ENCODE measurements at places on chromosomes 13 and 19.

DNA sequence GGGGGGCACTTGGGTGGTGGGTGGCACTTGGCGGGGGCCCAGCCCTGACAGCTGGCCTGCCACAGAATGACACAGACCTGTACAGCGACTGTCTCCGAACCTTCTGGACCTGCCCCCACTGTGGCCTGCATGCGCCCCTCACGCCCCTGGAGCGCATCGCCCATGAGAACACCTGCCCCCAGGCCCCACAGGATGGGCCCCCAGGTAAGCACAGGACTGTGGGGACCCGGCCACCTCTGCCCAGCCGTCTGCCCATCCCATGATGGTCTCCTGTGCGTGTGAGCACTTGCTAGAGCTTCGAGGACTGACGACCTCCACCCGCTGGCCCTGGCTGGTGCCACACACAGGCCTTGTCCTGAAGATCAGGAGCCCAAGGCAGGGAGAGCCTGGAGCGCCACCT is 32.0 kb downstream of the DHX34 start:
- no peak for DNase-seq

DNA sequence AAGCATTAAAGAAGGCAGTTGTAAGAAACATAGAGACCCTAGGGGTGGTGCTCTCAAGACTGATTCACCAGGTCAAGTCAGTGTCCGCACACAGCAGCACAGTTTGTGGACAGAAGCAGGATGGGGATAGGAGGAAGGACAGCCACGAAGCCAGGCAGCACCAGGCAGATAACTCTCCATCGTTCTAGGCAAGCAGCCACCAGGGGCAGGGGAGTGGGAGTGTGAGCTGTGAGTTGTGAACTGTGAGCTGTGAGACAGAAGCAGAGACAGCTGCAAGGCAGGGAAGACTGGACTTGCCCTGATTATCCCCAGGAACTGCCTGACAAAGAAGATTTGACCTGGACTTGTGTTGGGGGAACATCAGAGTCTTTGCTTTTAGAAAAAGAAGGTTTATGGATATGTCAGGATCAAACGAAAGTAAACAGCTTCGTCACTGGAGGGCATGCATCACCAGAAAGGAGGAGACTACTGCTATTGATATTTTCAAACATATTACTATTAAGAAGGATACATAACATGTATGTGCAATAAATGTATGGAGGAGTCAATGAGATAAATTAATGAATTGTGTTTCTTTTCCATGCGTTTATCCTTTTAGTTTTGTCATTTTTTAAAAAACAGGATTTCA is 286.1 kb downstream of the IRS2 start:
- no peak for DNase-seq

- no peak for DNase-seq
These were observed at the start of gene ZFP28 for GRCh38 chr19:56538761-56539263. Gene ZFP28, plus strand, starts transcription at chr19:56538948. Its CDS starts 71 bp downstream, at chr19:56539019.

- DNase-seq: no peak
These were observed 65.4 kb downstream of the TUBGCP3 start for GRCh38 chr13:112522578-112522977.

GRCh38 chr19:16106121-16106520 is 5.6 kb upstream of the RAB8A start:
- DNase-seq: no peak

DNA sequence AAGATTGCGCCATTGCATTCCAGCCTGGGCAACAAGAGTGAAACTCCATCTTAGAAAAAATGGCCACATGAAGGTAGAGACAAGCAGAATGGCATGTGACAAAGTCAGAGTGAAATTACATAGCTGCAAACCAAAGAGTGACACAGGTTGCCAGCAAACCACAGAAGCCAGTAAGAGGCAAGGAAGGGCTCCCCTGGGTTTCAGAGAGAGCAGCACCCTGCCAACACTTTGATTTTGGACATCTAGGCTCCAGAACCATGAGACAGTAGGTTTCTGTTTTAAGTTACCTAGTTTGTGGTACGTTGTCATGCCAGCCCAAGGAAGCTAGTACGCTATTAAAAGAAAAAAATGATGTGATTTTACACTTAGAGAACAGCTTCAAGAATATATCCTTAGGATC is 1.9 kb downstream of the NLRP4 start:
- DNase-seq: no peak

DNA sequence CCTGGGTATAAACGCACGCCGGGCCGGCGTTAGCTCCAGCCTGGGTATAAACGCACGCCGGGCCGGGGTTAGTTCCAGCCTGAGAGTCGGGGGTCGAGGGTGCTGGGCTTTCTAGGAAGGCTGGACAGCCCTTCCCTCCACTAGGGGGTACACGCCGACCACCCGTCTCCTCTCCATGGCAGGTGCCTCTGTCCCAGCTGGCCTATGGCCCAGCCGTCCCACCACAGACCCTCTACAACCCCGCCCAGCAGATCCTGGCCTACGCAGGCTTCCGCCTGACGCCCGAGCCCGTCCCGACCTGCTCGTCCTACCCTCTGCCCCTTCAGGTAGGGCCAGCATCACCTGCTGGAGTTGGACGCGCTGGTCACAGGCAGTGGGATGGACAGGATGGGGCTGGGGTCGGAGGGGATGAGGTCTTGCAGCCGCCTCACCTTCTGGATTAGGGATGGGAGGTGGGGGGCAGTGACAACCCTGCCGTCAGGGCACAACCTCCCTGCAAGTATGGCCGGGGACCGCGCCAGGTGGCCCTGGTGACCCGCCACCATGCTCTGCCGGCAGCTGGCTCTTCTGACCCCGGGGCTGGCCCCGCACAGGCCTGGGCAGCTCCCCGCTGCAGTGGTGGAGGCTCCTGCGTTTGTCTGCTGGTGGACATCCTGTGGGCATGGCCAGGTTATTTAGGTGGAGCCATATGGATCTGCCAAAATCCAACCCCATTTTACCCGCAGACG is 45.8 kb downstream of the TMEM255B start:
- no peak for DNase-seq

GRCh38 chr13:84525865-84526264 is 643.6 kb upstream of the SLITRK1 start:
- DNase-seq: no peak

GRCh38 chr19:30227012-30227621 is 145.1 kb upstream of the ZNF536 start:
- no peak for DNase-seq

GRCh38 chr19:14449321-14449720 is 16.2 kb downstream of the PKN1 start:
- DNase-seq: no peak

- DNase-seq: no peak
These were observed 7.7 kb downstream of the DOCK6 start for GRCh38 chr19:11254666-11255065.

- DNase-seq: no peak
These were observed 10.1 kb upstream of the SLC25A42 start for GRCh38 chr19:19053508-19054314.

- DNase-seq: no peak
These were observed 840.2 kb downstream of the UQCRFS1 start for GRCh38 chr19:28372576-28373247.

GRCh38 chr13:84445776-84446175 is 563.5 kb upstream of the SLITRK1 start:
- DNase-seq: no peak

DNA sequence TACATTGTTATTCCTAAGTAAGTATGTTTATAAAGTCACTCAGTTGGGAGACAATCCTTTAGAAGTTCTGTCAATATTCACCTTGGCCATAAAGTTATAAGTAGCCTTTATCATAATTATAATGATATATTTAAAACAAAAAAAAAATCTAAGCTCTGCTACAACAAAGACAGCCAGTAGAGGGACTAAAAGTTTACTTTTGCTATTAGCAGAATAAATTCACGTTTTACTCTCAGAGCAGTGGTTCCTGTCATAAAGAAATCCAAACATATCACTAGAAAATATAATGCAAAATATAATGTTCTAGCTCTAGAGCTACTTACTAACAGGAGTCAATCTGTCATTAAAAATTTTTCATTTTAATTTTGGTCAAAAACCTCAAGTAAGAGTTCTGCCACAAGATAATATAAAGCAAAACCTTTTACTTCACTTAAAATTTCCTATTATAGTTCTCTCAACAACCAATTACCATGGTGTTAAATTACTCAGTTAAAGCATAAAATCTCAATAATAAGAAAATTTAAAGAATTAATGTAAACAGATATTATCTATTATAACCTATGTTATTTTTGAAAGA is 17.7 kb downstream of the INTS6 start:
- no peak for DNase-seq

DNA sequence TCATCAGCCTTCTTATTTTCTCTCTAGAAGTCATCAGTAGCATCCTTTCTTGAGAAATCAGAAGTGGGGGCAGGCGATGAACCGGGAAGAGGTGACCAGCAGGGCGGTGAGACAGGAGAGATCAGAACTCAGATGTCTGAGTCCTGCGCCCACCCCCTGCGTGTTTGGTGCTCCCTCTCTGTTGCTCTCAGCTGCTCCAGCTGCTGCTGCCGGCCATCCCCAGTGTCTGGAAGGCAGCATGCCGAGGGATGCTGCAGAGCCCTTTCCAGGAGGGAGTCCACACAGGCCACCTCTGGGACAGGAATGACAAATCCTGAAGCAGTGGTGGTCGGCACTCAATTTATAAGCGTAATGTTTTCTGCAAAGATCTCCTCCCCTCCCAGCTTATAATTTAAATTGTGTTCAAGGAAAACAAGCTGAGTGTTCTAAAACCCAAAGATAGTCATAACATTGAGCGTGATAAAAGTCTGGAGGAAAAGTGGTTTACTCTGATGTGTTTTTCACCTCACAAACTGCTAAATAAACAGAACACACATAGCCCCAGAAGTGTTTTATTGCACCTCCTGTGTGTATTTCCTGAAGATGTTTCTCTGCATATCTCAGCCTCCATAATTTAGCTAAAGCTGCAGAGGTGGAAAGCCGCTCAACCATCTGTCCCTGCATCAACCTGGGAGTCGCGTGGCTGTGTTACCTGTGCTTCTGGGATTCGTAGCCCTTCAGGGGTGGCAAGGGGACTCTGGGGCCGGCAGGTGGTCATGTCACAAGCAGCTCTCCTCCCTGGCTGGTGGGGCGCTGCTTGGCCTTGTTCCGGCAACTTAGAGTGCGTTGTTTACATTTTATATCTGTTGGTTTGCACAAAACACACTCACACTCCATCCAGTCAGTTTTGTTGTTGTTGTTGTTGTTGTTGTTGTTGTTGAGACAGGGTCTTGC is 191.2 kb downstream of the USP12 start:
- no peak for DNase-seq

DNA sequence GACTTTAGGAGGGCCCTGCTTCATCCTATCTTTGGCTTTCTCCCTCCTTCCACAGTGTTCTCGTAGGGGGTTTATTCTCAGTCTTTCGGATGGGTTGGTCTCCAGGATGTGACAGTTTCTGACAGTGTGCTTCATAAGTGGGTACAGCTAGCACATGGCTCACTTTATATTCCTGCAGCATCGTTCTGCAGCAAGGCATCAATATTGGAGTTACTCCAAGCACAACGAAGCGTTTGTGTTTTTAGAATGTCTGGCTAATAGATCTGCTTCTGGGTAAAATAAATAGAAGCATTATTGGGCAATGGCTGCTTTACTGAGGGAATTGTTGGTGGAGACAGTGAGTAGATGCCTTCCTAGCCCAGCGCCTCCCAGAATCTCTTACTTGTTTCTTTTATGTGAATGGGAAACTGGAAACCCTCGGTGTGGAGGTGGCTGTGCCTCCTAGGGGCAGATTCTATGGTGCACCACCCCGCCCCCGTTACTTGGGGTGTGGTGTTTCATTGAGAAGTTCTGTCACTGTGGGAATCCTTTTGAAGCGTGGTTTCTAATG is 2.0 kb downstream of the FARP1 start:
- DNase-seq: no peak

DNA sequence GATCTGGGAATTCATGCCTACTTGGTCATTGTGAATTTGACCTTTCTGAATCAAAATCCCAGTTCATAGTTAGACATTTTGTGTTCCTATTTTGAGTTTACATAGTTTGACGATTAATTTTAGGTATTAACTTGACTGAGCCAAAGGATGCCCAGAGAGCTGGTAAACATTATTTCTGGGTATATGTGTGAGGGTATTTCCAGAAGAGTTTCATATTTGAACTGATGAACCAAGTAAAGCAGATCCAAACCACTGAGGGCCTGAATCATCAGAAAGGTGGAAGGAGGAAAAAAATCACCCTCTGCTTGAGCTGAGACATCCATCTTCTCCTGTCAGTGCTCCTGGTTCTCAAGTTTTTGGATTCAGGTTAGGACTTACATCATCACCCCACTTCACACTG is 116.6 kb downstream of the CYSLTR2 start:
- DNase-seq: no peak

DNA sequence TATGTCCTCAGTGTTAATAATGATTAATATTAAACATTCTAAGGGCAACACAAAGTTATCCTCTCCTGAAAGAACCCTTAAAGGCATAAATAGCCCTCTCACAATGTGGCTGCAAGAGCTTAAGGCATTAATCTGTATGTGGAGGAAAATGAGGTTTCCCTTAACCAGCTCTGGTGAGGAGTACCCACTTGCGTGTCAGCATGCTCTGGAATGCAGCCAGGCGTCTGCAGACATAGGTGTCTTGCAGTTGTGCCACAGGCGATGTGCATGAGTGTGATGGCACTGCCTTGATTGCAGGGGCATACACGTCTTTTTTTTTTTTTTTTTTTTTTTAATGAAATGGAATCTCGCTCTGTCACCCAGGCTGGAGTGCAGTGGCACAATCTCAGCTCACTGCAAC is 91.9 kb downstream of the RAB20 start:
- DNase-seq: no peak

GRCh38 chr13:36919833-36920615 is at the start of gene SMAD9:
Gene SMAD9, minus strand, starts transcription at chr13:36920238. Its CDS starts 40,549 bp downstream, at chr13:36879689.
- DNase-seq: no peak
